ENCODE measurements at places on chromosomes 1 and 21. TPM values are rescaled to one million over a fixed set of nuclear protein-coding genes. Genes with fewer than 3 reads are reported as not detected.

GIPC2 gene
- 0.35 TPM for total RNA-seq

FCAMR gene
- not detected for total RNA-seq

KRTAP12-2 gene
- total RNA-seq: not detected

FCGR3B gene
- not detected for total RNA-seq

MX2 gene
- 13.0 TPM for total RNA-seq

RHCE gene
- total RNA-seq: not detected

CDC20 gene
- total RNA-seq: 127 TPM

TMEM50B gene
- total RNA-seq: 20.0 TPM

ST6GALNAC3 gene
- total RNA-seq: 0.30 TPM

FCER1G gene
- 1.1 TPM for total RNA-seq

AMY1B gene
- not detected for total RNA-seq

ADCY10 gene
- 0.13 TPM for total RNA-seq

POU3F1 gene
- 0.11 TPM for total RNA-seq

CLDN17 gene
- not detected for total RNA-seq

SPATA46 gene
- total RNA-seq: not detected

SERPINC1 gene
- total RNA-seq: 0.35 TPM

SLAMF6 gene
- total RNA-seq: 17.4 TPM

USP48 gene
- total RNA-seq: 107 TPM

CLCA4 gene
- not detected for total RNA-seq

LAMC1 gene
- not detected for total RNA-seq

C1orf226 gene
- not detected for total RNA-seq

SPRR2B gene
- total RNA-seq: not detected

RALGPS2 gene
- total RNA-seq: 0.63 TPM

KAZN gene
- total RNA-seq: 0.74 TPM

IL12RB2 gene
- total RNA-seq: 63.3 TPM

TMEM201 gene
- total RNA-seq: 12.0 TPM

CD2 gene
- total RNA-seq: 473 TPM

ATP6V1G3 gene
- not detected for total RNA-seq

GORAB gene
- 10.8 TPM for total RNA-seq

RPTN gene
- not detected for total RNA-seq

KRTAP10-2 gene
- total RNA-seq: not detected

DTL gene
- total RNA-seq: 70.6 TPM

IFI44L gene
- 3.4 TPM for total RNA-seq

SPTA1 gene
- not detected for total RNA-seq
